ENCODE measurements at places on chromosomes 3 and 15.

DNA sequence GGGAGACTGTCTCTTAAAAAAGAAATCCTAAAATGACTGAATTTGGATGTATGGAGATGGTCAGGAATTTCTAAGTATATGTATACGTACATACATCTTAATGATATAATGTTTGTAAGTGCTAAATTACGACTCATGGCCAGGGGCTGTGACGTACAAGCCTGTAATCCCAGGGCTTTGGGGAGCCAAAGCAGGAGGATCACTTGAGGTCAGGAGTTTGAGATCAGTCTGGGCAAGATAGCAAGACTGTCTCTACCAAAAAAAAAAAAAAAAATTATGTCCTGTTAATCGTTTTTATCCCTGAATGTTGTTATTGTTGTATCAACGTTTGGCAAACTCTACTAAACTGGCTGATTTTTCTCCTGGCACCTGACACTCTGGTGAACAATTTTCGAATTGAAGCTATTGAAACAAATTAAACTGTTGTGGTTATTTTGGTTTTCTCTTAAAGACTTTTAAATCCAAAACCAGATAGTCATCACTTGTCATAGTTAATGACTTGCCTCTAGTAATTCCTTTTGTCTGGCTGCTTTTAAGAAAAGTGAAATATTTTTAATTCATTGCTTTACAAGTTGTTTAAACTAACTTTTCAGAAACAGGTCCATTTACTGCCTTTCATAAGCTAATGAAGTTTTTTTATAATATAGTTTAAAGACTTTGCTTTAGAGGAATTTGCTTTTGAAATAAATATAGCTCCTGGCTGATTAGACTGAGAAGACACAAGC is 7.0 kb downstream of the MORF4L1 start:
- no peak for DNase-seq

DNA sequence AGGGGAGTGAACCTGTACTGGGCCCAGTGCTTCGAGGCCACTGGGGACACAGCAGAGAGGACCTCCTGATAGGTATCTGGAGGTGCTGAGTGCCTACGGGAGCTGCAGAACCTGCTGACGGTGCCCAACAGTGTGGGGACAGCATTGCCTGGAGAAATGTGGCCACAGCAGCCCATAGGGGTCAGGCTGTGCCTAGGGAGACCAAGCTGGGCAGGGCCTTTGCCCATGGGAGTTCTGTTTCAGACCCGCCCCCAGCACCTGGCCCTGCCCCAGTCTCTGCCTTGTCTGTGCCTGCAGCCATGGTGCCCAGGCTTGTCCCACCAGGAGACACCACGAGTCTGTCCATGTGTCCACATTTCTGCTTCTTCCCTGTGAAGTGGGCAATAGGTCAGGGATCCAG is 15.3 kb upstream of the RPL32 start:
- no peak for DNase-seq

GRCh38 chr3:15501126-15501525 is 20.4 kb downstream of the COLQ start:
- no peak for DNase-seq

GRCh38 chr3:46692566-46692990 is 901 bp downstream of the ALS2CL start:
- DNase-seq: peak; percentile 33

- DNase-seq: no peak
Measured at GRCh38 chr3:149941186-149941585, 29.5 kb downstream of the PFN2 start.

DNA sequence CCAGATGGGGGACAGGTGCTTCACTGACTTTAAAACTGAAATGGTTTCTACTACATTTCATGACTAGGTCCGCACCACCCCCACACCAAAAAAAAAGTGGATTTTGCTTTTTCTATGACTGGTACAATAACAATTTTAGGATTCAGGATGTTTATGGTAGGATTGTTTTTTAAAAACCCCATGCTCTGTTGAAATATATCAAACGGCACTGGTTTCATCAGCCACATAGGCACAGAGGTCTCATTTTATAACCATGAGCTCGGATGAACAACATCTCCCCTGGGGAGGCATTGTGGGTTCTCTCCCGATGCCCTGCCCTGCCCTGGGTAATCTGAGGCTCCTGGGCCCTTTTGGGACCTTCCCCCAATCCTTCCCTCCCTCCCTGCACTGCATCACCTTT is 202.7 kb upstream of the KBTBD8 start:
- DNase-seq: no peak

GRCh38 chr15:45784656-45785055 is 149.8 kb downstream of the SQOR start:
- no peak for DNase-seq

GRCh38 chr15:23588268-23588667 is 22.8 kb downstream of the MKRN3 start:
- DNase-seq: no peak

- no peak for DNase-seq
Measured at GRCh38 chr3:59796456-59796855, 746.6 kb upstream of the CFAP20DC start.

DNA sequence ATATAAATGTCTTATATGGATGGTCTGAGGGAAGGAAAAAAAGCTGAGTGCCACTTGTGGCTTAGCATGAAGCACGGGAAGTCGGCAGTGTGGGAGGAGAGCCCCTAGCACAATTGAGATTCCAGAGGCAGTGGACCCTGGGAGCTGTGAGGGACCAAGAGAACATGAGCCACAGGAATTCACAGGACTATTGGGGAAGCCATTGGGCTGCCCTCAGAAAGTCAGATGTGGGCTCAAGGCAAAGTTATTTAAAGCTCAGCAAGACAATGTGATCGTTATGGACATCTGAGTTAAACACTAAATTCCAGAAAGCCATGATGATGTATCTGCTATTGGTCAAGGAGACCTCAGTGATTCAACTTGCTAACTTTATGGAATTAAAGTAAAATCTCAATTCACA is 380.8 kb upstream of the IL12A start:
- no peak for DNase-seq

DNA sequence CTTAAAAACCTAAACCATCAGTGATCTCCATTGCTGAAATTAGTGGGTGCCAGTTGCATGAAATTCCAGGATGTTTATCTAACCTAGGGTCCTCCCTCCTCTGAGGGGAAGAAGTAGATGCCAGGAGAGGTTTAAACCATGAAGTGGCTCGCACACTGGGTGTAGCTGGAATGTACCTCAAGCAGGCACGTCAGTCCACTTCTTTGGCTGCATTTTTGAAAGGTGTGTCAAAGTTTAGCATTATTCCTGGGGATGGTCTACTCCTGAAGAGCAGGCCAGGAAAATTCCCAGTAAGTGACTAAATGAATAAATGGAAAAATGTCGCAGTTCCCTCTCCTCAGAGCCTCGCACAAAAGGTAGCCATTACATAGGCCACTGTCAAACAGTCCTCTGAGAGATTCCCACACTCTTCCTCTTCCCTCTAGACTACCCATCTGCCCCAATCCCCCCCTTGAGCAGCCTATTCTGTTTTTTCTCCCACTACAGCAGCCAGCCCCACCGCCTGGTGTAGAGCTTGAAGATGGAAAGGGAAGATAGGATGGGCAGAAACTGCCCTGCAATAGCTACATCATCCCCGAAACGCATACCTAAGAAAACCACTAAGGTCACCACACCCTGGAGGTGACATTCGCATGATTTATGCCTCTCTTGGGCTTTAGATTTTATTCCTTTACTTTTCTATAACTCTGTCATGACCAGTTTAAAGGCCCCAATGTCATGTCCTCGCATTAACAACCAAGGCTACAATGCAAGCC is 655 bp upstream of the TMOD3 start:
- peak; percentile 73 for DNase-seq

- no peak for DNase-seq
Measured at GRCh38 chr3:56775445-56775837, 26.3 kb downstream of the ARHGEF3 start.

DNA sequence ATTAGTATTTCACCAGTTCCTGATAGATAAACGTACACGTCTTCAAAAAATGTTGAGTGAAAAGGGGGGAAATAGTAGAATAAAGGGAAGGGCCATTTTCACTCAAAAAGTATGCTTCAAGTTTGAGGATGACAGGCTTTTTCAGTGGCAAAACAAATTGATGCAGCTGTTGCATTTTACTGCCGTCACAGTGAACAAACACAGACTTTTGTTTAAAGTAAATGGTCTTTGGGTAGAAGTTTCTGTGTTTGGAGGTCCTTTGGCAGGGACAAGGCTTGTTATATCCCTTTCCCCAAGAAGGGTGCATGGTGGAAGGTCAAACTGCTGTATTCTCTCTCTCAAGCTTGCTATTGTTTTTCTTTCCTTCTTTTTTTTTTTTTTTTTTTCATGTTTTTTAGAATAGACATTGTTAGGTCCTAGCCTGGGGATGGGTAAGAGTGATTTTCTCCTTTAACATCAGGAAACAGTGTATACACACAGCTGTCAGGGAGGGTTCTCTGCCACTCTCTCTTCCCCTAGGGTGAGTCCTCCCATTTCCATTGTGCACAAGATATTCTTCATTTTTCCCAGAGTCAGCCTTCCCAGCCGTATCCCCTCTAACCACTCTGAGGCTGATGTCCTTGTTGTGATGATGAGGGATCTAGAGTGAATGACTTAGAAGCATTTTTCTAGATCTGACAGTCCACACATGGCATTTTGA is 6.6 kb upstream of the SUCNR1 start:
- no peak for DNase-seq

DNA sequence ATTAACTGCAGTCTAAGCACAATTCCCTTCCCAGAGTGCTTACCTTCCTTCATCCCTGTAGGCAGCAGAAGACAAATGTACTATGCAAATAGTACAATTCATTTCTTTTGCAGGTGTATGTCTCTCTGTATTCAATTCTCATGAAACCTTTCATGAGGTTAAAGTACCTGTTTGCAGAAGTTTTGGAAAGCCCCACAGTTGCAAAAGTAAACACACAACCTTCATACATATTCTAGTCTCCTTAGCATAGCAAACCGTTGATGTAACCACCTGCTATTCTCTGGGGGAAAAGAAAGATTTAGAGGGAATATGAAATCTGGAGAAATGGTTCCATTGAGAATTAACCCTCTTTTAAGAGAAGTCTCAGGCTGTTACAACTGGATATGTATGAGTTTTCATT is 200.3 kb upstream of the SUCLG2 start:
- DNase-seq: no peak

GRCh38 chr3:133937756-133938601 is 42.3 kb upstream of the RAB6B start:
- peak; percentile 86 for DNase-seq

DNA sequence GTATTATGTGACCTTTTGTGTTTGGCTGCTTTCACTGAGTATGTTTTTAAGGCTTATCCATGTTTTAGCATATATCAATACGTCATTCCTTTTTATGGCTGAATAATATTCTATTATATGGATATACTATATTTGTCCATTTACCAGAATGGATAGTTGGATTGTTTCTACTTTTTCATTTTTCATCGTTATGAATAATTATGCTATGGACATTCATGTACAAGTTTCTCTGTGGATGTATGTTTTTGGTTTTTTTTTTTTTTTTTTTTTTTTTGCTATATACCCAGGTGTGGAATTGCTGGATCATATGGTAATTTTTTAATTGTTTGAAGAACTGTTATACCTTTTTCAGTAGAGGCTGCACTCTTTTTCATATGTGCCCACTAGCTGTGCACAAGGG is 23.5 kb downstream of the DOCK3 start:
- no peak for DNase-seq

DNA sequence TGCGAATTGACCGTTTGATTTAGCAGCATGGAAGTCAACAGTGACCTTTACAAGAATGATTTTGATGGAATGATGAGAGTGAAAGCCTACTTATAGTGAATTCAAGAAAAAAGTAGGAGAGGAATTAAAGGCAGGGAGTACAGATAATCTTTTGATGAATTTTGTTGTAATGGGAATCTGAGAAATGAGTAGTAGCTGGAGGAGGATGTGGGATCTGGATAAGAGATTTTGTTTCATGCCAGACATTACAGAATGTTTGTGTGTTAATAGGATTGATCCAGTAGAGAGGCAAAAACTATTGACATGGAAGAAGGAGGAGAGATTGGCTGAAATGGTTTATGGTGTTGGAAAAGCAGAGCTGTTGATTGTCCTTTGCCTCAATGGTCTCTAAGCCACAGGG is 17.4 kb upstream of the ZNF609 start:
- DNase-seq: no peak

GRCh38 chr15:55802600-55803376 is 59.8 kb upstream of the PRTG start:
- no peak for DNase-seq

DNA sequence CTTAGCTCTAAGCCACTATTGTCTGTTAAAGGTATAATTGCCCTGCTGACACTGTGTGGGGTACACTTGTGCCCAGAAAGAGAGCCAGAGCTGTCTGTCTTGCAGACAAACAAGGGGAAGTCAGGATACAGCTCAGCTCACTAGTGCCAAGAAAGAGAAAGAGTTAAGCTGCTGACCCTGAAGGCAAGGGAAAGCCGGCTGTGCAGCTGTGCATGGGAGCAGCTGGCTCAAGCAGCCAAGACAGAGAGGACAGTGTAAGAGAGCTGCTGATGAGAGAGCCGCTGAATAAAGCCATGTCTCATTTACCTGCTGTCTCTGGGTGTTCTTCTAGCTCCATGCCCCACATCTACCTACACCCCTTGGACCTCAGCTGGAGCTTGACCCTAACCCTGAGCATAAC is 428.1 kb upstream of the NAALADL2 start:
- no peak for DNase-seq

GRCh38 chr15:41096178-41096577 is 19.9 kb downstream of the INO80 start:
- DNase-seq: no peak

- no peak for DNase-seq
Measured at GRCh38 chr15:93203036-93203435, 114.0 kb upstream of the RGMA start.

- DNase-seq: no peak
Measured at GRCh38 chr3:20945892-20946291, 759.9 kb upstream of the SGO1 start.

DNA sequence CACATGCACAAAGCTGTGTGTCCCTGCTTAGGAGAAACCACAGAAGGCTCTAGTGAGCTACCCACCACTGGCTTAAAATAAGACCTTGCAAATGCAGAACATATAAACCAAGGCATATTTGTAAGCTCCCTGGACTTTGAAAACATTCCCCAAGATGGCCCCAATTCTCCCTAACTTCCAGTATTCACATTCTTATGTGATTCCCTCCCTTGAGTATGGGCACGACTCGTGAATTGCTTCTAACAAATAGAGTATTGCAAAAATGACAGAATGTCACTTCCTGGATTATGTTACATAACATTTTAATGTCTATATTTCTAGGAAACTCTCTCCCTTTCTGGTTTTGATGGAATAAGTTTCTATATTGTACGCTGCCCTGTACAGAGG is 131.8 kb upstream of the MCTP2 start:
- no peak for DNase-seq

- DNase-seq: no peak
Measured at GRCh38 chr3:133276594-133276993, 123.3 kb upstream of the BFSP2 start.

GRCh38 chr3:138940446-138940845 is 6.5 kb downstream of the FOXL2 start:
- DNase-seq: no peak

- no peak for DNase-seq
Measured at GRCh38 chr3:10560060-10560861, 54.9 kb upstream of the ATP2B2 start.

- peak; percentile 90 for DNase-seq
Measured at GRCh38 chr3:194130807-194131589, 5.0 kb upstream of the HES1 start.
